ENCODE measurements at places on chromosomes 12 and 14.

DNA sequence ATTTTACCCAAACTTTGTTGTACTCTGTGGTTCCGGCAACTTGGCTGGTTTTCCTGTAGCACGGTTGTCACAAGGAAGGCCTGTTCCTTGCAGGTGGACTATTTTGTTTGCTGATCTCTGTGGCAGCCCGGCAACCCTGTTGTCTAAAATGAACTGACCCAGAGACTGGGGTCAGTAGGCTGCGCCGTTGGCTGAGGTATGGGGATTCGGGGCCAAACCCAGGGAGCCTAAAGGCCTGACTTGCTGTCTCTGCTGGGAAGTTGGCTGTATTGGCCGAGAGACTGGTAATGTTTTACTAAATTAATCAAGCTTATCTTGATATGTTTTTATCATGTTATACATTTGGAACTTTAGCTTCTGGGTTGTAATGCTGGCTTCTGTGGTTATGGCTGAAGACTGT is 13.8 kb downstream of the SMIM41 start:
- DNase-seq: no peak

- no peak for DNase-seq
Observed at GRCh38 chr14:66610154-66610563, 102.2 kb downstream of the GPHN start.

- no peak for DNase-seq
Observed at GRCh38 chr12:69929531-69929930, 104.5 kb downstream of the MYRFL start.

GRCh38 chr14:61468063-61468825 is 146.9 kb downstream of the PRKCH start:
- no peak for DNase-seq

DNA sequence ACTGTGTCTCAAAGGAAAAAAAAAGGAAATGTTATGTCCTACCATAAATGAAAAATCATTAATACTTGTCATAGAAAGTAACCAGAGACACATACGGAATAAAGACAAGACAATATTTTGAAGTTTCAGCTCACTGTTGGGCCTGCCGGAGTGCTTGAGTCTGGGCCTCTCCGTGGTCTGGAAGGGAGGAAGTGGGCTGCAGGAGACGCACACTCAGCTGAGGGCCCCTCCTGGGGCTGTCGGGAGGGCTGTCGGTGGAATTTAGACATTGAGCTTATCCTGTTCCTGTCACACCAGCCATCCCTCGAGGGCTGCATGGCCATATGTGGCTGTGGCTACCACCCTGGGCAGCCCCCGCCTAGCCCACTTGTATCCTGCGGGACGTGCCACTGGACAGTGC is 80.6 kb downstream of the DDX51 start:
- DNase-seq: no peak

DNA sequence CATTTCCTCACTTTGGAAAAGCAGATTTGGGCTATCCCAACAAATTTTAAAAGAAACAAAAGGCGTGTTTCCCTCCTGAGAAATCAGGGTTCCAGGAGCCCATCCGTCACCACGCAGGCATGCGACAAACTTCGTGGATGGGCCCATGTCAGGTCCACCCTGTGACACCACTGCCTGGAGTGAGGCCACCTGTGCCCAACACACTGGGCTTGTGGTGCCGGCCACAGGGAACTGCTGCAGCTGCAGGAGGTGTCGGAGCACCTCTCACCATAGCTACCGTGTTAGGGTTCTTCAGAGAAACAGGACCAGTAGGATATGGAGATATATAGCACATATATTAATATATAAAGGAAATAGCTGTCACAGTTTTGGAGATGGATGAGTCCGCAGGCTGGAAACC is 53.0 kb upstream of the BCL11B start:
- DNase-seq: no peak

DNA sequence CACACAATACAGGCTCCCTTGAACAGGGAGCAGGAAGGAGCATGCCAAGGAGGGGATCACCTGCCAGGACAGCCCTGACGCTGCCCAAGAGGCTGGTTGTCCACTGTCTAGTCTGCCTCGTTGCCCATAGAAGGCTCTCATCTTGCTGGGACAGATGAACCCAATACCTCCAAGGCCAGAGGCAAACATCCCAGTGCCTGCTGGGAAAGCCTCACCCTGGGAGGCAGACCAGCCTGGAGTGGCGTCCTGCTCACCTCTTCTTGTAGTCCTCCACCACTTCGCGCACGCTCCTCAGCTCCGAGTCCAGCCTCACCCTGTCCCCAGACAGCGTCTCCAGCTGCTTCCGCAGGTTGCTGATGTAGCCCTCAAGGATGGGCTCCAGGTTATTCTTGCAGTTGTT is 2.4 kb downstream of the KRT73 start:
- DNase-seq: no peak

DNA sequence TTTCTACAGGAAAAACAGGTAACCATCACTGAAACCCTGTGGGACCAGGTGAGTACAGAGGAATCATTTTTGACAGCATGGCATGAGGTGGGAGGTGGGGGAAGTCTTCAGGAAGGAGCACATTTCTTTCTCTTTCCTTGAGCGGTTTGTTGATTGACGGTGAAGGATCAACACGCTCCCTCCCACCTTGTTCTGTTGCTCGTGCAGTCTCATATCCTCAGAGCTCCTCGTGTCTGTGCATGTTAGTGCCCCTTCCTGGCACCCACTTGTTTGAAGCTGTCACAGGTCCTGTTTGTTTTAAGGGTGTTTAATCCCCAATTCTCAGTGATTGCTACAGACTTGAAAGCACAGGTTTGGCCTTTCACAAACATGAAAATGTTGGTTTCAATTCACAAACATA is 4.4 kb downstream of the C12orf54 start:
- DNase-seq: no peak

All from activated CD8-positive, alpha-beta memory T cell treated with anti-CD3 and anti-CD28 coated beads for 4 hours (primary cell).